ENCODE measurements at places on chromosomes 11 and 22.

DNA sequence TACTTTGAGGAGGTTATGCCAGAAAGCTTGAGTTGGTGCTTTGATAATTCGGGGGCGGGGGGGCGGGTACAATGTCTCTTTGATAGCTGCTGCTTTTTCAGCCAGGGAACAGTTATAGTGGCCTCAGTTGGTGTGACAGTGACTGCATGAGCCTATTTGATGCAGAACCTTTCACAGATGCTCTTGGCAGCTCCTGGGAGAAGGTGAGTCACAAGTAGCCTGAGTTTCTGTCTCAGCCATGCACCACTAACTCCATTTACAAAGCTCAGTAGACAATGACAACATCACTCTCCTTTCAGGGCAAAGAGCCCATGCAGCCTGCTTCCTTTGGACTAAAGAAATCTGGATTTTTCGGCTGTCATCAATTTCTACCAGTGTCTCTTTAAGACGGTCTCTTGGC, 42.1 kb upstream of the SEZ6L start:
- no peak for DNase-seq

DNA sequence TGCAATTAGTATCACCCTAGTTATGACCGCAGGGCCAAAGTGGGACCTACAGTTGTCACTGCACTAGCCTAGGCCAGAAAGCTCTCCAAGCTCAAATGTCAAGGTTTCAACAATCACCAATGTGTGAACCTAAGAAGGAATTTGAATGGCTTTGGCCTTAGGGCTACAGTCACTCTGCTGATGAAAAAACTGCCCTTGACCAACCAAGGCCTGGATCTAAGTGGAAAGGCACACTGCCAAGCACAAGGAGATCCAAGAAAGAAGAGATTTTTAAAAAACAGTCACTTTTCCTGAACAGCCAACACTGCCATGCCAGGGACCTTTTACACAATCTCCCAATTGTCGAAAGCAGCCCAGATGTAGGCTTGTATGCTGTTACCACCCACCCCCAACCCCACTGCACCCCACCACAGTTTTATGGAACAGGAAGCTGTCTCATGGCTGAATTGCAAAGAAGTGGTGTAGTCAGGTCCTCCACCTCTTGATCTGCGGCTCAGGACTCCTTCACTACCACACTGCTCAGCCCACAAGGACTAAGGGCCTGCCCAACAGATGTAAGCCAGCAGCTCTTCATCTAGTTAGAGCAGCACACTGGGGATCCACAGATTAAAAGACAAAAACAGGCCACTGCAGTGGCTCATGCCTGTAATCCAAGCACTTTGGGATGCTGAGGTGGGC, 32.9 kb downstream of the SMCO4 start:
- no peak for DNase-seq

DNA sequence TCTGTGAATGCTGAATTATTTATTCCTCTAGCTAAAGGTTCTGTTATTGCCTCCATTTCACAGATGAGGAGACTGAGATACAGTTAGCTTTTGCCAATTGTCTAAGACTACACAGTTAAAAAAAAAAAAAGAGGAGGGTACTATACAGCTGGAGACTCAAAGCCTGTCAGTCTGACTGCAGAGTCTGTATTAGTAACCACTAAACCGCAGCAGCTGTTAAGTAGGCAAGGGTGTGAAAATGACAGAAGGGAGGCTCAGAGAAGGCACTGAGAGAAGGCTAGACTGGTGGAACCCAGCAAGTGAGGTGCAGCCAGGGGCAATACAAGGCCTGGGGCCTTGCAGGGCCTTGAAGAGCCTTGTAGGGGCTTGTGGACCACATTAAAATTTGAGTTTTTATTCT, 181.2 kb downstream of the CSNK2A3 start:
- DNase-seq = no peak

DNA sequence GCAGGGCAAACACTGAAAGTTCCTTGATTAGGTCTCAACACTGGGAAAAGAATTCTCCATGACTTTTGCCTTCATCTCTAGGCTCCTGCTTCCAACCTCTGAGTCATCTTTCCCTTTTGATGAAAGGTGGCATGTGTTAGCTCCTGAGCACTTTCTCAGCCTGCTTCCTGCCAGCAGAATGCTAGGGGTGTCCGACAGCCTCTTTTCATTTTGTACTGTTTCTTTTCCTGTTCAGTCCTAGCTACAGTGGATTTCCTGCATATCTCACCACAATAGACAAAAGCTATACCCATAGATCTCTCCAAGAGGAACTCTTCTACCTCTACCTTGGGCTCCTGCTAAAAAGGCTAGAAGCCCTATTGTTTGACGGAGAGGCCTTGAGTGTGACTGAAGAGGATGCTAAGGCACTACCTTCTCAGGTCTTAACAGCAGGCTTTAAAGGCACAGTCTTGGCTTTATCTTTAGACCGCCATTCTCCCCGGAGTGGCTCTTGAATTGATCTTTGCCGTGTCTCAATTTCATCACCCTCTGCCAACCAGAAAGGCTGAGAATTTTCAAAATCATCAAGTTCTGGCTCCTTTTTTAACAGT, 145.5 kb downstream of the RBFOX2 start:
- no peak for DNase-seq

- DNase-seq = no peak
Measured at GRCh38 chr11:109026891-109027489, 362.1 kb downstream of the DDX10 start.

Measured in HEK293T (cell line).